Osteocyte (in vitro differentiated cells): ENCODE measurements at places on chromosomes 3 and 15. TPM values are rescaled to one million over a fixed set of nuclear protein-coding genes. Genes with fewer than 3 reads are reported as not detected.

- H3K27me3 ChIP-seq: peaks cover 46% of the 10 kb centered on the region
- peaks cover 12% of the 10 kb centered on the region for H3K4me1 ChIP-seq
- H3K27ac ChIP-seq: no peak overlapping the region
- no peaks in the 10 kb centered on the region for H3K36me3 ChIP-seq
- DNase-seq: no peak
- no peak overlapping the region for H3K4me3 ChIP-seq
Observed at GRCh38 chr15:69557707-69558409, 105.2 kb downstream of the RPLP1 start.

- H3K4me3 ChIP-seq: no peak overlapping the region
- no peak overlapping the region for H3K27ac ChIP-seq
- no peaks in the 10 kb centered on the region for H3K27me3 ChIP-seq
- DNase-seq: no peak
- no peaks in the 10 kb centered on the region for H3K36me3 ChIP-seq
Observed at GRCh38 chr3:159757341-159758060, 231.1 kb upstream of the IL12A start.

GRCh38 chr15:69015591-69015990 is 1.1 kb downstream of the NOX5 start:
- peaks cover 34% of the 10 kb centered on the region for H3K27me3 ChIP-seq
- no peak overlapping the region for H3K27ac ChIP-seq
- H3K4me1 ChIP-seq: no peaks in the 10 kb centered on the region
- H3K36me3 ChIP-seq: no peaks in the 10 kb centered on the region
- no peak overlapping the region for H3K4me3 ChIP-seq

DNA sequence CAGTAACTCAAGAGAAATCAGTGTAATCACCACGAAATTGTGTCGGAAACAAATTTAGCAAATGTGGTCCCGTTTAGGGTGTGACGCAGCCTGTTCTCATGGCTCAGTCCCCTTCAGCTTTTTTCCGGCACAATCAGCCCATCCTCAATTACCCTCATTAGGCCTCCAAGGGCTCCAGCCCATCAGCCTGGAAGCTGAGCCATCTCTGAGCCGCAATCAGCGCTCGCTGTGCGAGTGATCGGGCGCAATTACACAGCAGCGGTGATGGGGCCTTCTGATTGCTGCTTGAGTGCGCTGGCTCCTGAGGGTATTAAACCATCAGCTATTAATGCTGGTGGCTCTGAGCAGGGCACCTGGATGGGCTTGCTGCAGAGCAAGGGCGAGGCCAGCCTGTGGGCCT is 55.6 kb downstream of the PLXNA1 start:
- H3K27ac ChIP-seq: no peak overlapping the region
- peaks cover 6% of the 10 kb centered on the region for H3K36me3 ChIP-seq
- DNase-seq: no peak
- no peak overlapping the region for H3K4me3 ChIP-seq

DNA sequence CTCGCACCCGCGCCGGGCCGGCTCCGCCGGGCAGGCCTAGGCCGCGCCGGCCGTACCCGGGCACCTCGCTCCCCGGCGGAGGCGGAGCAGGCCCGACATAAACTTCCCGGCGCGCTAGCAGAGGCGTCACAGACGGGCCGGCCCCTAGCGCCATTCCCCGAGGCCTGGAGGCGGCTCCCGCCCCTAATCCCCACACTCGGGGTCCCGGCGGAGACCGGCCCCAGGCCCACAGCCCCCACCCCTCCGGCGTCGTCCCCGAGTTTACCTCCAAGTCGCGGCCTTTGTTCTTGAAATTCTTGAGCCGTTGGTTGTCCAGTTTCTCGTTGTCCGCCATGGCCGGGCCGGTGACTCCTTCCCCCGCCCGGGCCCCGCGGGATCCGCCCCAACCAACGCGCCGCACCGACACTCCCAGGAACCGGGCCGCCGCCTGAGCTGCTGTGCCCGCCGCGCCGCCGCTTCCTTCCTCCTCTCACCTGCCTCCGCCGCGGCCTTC is 376 bp downstream of the KPNA4 start:
- H3K36me3 ChIP-seq: peaks cover 12% of the 10 kb centered on the region
- H3K4me1 ChIP-seq: peaks cover 52% of the 10 kb centered on the region
- peak; percentile 92 for DNase-seq
- H3K27me3 ChIP-seq: no peaks in the 10 kb centered on the region
- H3K4me3 ChIP-seq: peak overlapping the region; percentile 98
- peak overlapping the region; percentile 98 for H3K27ac ChIP-seq

GRCh38 chr3:101926594-101927105 is 77.3 kb downstream of the NFKBIZ start:
- no peak overlapping the region for H3K4me3 ChIP-seq
- no peaks in the 10 kb centered on the region for H3K27me3 ChIP-seq
- H3K27ac ChIP-seq: no peak overlapping the region
- no peak for DNase-seq

DNA sequence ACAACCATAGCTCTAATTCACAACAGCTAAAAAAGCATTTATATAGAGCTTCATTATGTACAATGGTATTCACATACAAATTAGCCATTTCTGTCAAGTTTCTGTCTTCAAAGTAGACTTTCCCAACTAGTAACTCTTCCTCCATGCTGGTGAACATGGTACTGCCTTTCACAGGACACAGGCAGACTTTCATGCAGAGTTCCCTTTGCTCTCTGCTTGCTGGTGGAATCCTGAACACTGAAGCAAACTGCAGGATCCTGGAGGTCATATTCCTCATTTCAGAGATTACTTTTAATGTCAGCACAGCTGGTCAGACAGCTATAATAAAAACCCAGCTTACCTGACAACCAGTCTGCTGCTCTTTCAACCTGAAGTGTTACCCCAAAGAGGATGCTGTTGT is 53.6 kb downstream of the TASOR start:
- H3K4me1 ChIP-seq: no peaks in the 10 kb centered on the region
- DNase-seq: no peak
- peaks cover 47% of the 10 kb centered on the region for H3K36me3 ChIP-seq
- no peak overlapping the region for H3K4me3 ChIP-seq
- no peaks in the 10 kb centered on the region for H3K27me3 ChIP-seq
- H3K27ac ChIP-seq: no peak overlapping the region

GRCh38 chr3:191414732-191415131 is 46.2 kb upstream of the PYDC2 start:
- peaks cover 4% of the 10 kb centered on the region for H3K36me3 ChIP-seq
- no peak for DNase-seq
- peaks cover 12% of the 10 kb centered on the region for H3K4me1 ChIP-seq
- H3K27me3 ChIP-seq: no peaks in the 10 kb centered on the region
- H3K4me3 ChIP-seq: no peak overlapping the region

- H3K27me3 ChIP-seq: no peaks in the 10 kb centered on the region
- DNase-seq: no peak
- H3K4me3 ChIP-seq: no peak overlapping the region
- peaks cover 17% of the 10 kb centered on the region for H3K36me3 ChIP-seq
- peaks cover 64% of the 10 kb centered on the region for H3K4me1 ChIP-seq
Observed at GRCh38 chr3:71528816-71529215, 54.7 kb downstream of the FOXP1 start.

GRCh38 chr3:111285694-111286093 is 214.1 kb downstream of the NECTIN3 start:
- H3K36me3 ChIP-seq: no peaks in the 10 kb centered on the region
- DNase-seq: no peak
- H3K4me1 ChIP-seq: no peaks in the 10 kb centered on the region
- H3K4me3 ChIP-seq: no peak overlapping the region
- no peak overlapping the region for H3K27ac ChIP-seq
- H3K27me3 ChIP-seq: no peaks in the 10 kb centered on the region

DNA sequence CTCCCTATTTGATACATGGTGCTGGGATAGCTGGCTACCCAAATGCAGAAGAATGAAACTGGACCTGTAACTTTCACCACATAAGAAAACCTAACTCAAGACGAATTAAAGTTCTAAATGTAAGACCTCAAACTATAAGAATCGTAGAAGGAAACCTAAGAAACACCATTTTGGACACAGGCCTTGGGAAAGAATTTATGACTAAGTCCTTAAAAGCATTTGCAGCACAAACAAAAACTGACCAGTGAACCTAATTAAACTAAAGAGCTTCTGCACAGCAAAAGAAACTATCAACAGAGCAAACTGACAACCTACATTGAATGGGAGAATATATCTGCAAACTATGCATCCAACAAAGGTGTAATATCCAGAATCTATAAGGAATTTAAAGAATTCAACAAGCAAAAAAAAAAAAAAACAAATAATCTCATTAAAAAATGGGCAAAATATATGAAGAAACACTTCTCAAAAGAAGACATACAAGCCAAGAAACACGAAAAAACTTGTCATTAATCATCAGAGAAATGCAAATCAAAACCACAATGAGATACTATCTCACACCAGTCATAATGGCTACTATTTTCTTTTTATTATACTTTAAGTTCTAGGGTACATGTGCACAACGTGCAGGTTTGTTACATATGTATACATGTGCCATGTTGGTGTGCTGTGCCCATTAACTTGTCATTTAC is 37.0 kb downstream of the HDGFL3 start:
- peaks cover 16% of the 10 kb centered on the region for H3K36me3 ChIP-seq
- peaks cover 24% of the 10 kb centered on the region for H3K4me1 ChIP-seq
- no peaks in the 10 kb centered on the region for H3K27me3 ChIP-seq
- no peak overlapping the region for H3K4me3 ChIP-seq
- no peak overlapping the region for H3K27ac ChIP-seq

DNA sequence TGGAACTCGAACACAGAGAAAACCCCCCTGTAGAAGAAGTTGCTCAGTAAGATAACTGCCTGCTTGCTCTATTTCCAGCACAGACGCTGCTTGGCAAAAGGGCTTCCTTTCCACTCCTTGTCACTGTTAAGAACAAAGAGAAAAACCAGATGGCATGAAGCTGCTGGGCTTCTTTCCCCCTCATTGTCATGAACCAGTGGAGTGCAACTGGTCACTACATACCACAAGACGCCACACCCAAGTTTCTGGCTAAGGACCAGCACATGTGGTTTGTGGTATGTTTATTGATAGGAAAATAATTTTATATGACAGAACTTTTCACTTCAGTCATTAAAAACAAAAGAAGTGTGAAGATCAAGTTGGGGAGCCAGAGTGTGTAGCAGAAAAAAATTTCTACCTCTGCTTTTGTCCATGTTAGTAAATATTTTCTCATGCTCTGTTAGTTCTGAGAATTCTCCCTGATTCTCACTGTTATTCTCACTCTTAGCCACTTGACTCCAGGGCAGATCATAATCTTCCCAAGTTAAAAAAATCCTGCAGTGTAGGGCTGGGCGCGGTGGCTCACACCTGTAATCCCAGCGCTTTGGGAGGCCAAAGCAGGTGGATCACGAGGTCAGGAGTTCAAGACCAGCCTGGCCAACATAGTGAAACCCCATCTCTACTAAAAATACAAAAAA is 37.9 kb downstream of the CLK3 start:
- no peak overlapping the region for H3K4me3 ChIP-seq
- H3K36me3 ChIP-seq: peaks cover 13% of the 10 kb centered on the region
- H3K27ac ChIP-seq: peak overlapping the region; percentile 94
- H3K4me1 ChIP-seq: peaks cover 24% of the 10 kb centered on the region

DNA sequence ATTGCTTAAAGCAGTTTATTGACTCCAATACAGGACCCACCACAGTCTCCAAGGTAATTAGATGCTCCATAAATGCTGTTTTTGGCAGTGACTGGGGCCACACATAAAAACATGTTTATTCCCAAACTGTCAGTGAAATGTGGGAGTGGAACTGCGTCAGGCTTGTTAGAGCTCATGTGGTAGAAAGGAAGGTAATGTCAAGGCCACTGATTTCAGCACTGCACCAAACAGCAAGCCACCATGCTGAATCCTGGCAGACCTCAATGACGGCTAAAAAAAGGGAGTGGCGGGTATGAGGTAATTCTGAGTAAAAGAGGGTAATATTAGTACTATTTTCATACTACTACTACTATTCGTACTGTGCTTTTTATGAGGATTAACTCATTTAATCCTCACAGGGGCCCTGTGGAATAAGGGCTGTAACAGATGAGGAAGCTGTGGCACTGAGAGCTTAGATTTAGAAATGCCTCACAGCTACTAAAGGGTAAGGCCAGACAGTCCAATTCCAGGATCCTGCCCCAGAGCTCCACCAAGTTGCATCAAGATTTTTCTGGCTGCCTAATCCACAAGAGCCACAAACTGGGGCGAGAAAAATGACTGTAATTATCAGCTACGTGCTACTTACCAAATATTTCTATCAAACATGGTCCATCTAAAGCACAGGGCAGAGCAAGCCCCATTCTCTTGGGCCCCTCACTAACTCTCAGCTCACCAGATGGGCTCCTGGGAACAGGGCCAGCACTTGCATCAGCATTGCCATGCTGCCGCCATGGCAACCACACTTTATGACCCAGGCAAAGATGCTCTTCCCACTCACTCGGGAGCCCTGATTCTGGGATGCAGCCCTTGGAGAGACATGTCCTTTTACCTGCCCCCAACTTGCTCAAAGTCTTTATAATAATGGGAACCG is 83.6 kb upstream of the SPATA12 start:
- no peak overlapping the region for H3K4me3 ChIP-seq
- peaks cover 8% of the 10 kb centered on the region for H3K4me1 ChIP-seq
- no peak overlapping the region for H3K27ac ChIP-seq
- no peak for DNase-seq

- no peak overlapping the region for H3K27ac ChIP-seq
- H3K4me1 ChIP-seq: peaks cover 18% of the 10 kb centered on the region
- H3K4me3 ChIP-seq: no peak overlapping the region
- H3K27me3 ChIP-seq: no peaks in the 10 kb centered on the region
- peaks cover 6% of the 10 kb centered on the region for H3K36me3 ChIP-seq
Observed at GRCh38 chr3:49161808-49162530, 4.2 kb downstream of the CCDC71 start.

DNA sequence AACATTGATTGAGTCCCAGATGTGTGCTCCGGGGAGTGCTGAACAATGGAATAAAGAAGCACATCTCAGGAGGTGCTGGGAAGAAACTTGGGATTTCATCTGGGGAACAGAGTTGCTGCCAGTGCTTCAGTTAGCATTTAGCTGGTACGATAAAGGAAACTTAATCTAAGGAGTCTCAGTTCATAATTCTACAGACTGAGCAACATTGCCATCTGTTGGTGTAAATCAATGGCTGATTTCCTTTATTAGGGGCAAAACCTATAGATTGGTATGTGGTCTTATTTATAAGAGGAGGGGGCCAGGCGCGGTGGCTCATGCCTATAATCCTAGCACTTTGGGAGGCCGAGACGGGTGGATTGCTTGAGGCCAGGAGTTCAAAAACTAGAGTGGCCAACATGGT is 8.9 kb downstream of the MKRN2OS start:
- no peaks in the 10 kb centered on the region for H3K4me1 ChIP-seq
- peaks cover 10% of the 10 kb centered on the region for H3K36me3 ChIP-seq
- no peak overlapping the region for H3K27ac ChIP-seq
- H3K4me3 ChIP-seq: no peak overlapping the region
- no peak for DNase-seq

DNA sequence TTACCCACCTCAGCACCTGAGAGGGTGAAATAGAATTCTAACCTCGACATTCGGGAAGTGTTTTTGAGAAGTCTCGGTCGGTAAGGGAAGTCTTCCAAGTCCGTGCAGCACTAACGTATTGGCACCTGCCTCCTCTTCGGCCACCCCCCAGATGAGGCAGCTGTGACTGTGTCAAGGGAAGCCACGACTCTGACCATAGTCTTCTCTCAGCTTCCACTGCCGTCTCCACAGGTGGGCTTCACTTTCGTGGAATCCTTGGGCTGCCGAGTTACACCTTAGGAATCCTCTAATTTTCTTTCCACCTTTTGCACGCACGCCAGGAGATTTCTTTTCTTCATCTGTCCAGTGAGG is 775 bp downstream of the CCNDBP1 start:
- peaks cover 18% of the 10 kb centered on the region for H3K36me3 ChIP-seq
- peak overlapping the region; percentile 91 for H3K4me3 ChIP-seq
- no peak for DNase-seq
- H3K27me3 ChIP-seq: no peaks in the 10 kb centered on the region
- H3K4me1 ChIP-seq: peaks cover 15% of the 10 kb centered on the region
- peak overlapping the region; percentile 85 for H3K27ac ChIP-seq

The SHISA5 gene
- total RNA-seq: 203 and 211 TPM in 2 replicates

The KBTBD13 gene
- not detected in 2 replicates for total RNA-seq

The SOX14 gene
- not detected in 2 replicates for total RNA-seq

The KLHL18 gene
- total RNA-seq: 29.1 and 32.3 TPM in 2 replicates

The SLC6A20 gene
- not detected in 2 replicates for total RNA-seq

The IQCH gene
- total RNA-seq: 1.2 and 2.0 TPM in 2 replicates

The DNAJA4 gene
- total RNA-seq: not detected in 2 replicates
